ENCODE measurements at places on chromosomes 3 and 15. TPM values are rescaled to one million over a fixed set of nuclear protein-coding genes. Genes with fewer than 3 reads are reported as not detected.
A peak's percentile ranks its signal among the peaks of the same experiment; 100 is the strongest.

Gene CTDSPL2
- total RNA-seq, result 23.0 TPM

Gene LYSMD4
- total RNA-seq, result 6.8 TPM

Gene CLDN16
- 2.5 TPM for total RNA-seq

Gene LRRC28
- 27.1 TPM for total RNA-seq

- no peak for DNase-seq
Measured at GRCh38 chr15:53555226-53555625, 204.2 kb downstream of the WDR72 start.

- DNase-seq, result no peak
Measured at GRCh38 chr3:107216711-107217110, 160.5 kb upstream of the CCDC54 start.

DNA sequence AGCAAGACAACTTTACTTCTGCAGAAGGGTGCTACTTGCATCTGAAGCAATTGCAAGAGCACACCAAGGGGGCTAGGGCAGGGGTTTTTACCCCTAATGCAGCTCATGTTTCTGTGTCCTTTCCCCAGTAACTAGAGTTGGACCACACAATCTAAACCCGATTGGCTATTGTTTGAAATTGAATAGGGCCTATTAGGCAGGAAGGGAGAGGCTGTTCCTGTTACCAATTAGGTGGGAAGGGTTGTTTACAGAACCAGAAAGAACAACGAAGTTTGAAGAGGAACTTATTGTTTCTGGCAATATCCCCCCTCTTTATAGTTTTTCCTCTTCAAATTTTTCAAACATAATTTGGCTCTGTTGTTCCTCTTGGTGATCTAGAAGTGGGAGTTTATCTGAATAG lies 85.5 kb downstream of the CHCHD4 start:
- no peak for DNase-seq

- DNase-seq, result no peak
Measured at GRCh38 chr3:60015032-60015705, 965.3 kb upstream of the CFAP20DC start.

DNA sequence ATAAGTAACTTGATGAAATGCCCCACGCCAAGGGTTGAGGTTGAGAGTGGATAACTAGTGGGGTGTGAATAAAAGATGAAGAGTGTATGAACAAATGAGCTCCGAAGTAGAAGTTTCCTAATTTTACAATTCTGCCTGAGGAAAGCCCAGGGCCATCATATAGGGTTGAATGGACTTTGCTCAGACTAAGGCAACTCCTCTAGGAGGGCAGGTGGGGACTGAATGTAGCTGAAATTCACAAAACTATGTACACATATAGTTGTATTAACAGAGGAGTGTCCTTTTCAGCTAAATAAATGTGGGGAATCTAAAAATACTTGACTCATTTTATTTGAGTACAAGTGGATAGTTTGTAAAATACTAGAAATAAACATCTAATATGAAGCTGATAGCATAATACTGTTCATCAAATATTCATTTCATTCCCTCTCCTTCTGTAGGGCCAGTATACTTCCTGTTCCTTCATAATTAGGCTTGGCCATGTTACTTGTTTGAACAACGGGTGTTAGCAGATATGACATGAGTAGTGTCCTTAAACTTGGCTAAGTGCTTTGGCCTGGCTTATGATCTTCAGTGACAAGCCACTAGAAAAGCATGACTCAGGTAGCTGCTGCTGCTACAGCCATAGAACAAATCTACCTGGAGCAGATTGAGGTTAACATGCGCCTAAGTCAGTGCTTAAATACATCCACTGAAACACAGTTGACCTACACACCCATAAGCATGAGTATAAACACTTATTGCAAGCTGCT lies 26.5 kb downstream of the PLSCR1 start:
- DNase-seq, result no peak

DNA sequence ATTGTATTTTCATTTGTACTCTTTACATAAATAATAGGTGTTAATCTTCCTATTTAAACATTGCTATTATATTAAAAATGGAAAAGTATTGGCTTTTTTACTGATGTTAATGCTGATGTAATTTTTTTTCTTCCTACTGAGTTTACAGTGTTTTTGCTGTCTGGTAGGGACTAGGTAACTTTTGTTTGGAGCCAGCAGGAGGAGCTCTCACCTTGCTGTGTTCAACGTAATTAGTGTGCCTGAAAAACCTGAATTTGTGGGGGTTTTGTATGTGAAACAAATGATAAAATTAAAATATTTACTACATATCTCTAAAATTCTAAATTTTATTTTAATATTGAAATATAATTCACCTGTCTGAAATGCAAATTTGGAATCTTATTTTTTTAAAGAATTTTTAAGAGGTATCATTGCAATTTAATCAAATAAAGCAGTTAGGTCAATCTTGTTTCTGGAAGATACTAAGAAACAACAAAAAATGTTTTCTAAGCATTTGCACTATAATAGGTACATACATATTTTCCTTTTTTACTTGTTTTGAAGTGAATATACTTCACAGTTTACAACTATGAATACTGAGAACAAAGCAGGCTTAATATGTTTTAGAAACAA lies 48.8 kb downstream of the EPHA6 start:
- peak; percentile 3 for DNase-seq

DNA sequence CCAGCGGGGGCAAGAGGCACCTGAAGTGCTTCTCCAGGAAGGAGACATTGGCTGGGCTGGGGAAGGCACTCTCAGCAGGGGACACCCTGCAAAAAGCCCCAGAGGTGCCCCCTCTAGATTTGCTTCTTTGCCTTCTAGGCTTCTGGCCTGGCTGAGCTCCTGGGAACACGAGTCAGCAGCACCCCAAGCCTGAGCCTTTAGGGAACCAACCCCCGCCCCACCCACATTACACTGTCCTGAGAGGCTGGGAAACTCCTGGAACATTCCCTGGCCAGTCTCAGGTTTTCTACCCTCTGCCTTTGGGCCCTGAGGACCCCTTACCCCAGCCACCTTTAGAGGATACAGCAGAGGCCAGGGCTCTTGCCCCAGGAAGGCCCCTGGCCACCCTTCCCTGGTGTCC lies 108.4 kb upstream of the LINGO1 start:
- no peak for DNase-seq

DNA sequence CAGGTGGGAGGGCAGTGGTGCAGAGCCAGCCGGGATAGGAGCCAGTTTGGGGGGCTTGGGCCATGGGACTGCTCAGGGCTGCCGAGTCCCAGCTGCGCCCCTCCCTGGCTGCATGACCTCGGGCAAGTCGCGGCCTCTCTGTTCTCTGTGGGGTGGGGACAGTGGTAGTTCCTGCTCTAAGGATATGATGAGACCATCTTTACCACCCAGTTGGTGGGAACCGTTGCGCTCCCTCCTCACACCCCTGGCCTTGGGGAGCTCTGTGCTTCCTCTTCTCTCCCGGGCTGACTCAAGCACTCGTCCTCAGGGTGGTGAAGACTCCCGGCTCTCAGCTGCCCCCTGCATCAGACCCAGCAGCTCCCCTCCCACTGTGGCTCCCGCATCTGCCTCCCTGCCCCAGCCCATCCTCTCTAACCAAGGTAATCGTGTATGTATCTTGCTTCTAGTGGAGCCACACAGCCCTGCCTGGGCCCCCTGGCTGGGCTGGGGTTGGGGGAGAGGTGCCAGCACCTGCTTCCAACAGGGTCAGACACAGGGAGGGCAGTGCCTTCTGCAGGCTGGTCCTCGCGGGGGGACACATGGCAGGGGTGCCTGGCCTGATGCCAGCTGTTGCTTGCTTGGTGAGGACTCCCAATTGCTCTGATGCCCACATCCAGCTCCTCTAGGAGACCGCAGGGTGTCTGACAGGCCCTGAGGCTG lies 15.1 kb upstream of the STAB1 start:
- DNase-seq, result no peak

GRCh38 chr3:14413381-14414071 lies 11.1 kb downstream of the SLC6A6 start:
- DNase-seq, result no peak

Data from glomerular endothelial cell (primary cell).